Stimulated activated CD8-positive, alpha-beta memory T cell treated with anti-CD3 and anti-CD28 coated beads, Interleukin-15, amount 100 ng/mL, for 48 hours (primary cell): ENCODE measurements at places on chromosomes 4 and X.

DNA sequence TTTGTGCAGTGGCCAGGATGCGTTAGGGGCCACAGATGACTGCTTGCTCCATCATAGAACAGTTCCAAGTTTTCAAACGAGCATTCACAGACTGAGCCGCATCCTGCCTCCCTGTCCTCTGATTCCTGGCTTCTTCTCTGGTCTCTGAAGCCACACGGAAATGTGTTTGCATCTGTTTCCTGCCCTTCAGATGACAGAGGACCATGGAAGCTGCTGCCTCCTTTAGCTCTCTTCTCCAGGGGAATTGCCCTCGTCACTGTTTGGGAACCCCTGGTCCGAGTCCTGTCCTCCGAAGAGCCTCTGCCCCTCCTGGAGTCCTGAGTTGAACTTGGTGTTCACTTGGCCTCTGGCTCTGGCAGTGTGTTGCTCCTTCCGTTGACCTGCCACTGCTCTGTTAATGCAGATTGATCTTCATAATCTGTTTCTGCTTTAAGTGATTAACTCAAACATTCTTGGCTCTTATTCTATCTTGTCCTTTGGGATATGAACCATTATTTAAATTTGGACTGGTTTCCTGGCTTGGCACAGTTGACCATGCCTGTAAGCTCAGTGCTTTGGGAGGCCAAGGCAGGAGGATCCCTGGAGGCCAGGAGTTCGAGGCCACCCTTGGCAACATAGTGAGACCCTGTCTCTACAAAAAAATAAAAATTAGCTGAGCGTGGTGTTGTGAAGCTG lies 96.0 kb downstream of the PTTG2 start:
- no peak for DNase-seq

- no peak for DNase-seq
These were observed 12.1 kb upstream of the CC2D2A start for GRCh38 chr4:15457406-15458201.

DNA sequence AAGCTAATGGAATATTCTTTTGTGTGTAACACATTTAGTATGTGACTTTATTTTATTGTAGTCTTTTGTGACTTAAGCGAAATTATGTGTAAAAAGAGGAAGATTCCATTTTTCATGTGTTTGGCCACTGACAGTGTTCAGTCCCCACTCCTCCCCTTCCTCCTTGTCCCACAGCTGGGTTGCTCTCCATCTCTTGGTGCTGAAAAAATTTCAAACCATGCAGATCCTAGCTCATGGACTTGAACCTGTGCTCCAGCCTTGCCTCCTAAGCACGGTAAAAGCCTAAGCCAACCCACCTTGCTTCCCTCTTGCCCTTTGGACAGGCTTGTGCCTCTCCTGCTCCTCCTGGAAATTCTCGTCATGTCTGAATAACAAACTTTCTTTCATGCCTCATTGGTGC lies 2008.5 kb upstream of the TENM3 start:
- DNase-seq, result no peak

DNA sequence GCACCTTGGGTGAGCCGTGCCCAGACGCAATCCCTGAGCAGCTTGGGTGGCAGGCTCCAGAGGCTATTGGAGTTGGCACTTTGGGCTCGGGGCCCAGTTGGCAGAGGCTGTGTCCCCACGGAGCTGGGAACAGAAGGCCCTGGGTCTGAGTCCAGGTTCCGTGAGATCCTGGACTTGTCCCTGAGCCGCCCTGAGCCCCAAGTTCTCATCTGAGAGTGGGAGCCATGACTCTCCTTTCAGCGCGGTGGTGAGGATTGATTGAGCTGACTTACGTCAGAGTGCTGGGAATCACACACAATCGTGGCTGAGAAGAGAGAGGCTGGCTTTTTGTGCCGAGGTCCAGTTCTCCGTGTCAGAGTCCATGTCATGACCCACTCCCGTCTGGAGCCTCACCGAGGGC lies 98.0 kb downstream of the PSAPL1 start:
- no peak for DNase-seq

- DNase-seq, result no peak
These were observed 328.6 kb upstream of the ARX start for GRCh38 chrX:25344161-25344936.

DNA sequence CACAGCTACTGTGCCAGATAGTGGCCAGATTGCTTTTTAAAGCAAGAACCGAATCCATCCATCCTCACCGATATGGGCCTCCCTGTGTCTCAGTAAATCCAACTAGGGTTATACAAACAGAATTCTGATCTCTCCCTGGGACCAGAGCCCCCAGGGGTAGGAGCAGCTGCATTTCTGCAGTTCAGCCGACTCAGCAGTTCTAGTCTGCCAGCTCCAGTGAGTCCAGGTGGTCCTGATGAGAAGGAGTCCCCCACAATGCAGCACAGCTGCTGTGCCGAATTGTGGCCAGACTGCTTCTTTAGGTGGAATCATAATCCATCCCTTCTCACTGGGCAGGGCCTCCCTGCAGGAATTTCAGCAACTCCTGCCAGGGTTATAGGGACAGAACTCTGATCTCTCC lies 532.9 kb downstream of the ACTRT1 start:
- DNase-seq, result no peak

- no peak for DNase-seq
These were observed 25.5 kb downstream of the IRF2 start for GRCh38 chr4:184448821-184449220.

DNA sequence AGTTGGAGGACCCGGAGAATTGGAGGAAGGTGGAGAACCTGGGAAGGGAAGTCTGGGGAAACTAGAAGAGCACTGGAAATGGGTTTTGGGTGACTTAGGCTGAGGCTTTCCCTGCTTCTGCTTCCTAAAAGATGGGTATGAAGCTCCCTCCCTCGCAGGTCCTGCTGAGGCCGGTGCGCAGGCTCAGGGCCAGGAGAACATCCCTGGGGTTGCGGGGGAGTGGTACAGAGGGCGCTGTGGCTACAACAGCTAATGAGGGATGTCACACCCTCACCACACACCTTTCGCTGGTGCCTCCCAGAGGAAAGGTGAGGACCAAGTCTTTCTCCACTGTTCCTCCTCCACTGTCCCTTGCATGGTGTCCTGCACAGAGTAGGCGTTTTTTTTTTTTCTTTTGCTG lies 15.8 kb downstream of the APLN start:
- DNase-seq, result no peak

- DNase-seq, result no peak
These were observed 83.0 kb upstream of the BEND4 start for GRCh38 chr4:42235304-42236021.
